ENCODE measurements at places on chromosomes 12 and 14.

DNA sequence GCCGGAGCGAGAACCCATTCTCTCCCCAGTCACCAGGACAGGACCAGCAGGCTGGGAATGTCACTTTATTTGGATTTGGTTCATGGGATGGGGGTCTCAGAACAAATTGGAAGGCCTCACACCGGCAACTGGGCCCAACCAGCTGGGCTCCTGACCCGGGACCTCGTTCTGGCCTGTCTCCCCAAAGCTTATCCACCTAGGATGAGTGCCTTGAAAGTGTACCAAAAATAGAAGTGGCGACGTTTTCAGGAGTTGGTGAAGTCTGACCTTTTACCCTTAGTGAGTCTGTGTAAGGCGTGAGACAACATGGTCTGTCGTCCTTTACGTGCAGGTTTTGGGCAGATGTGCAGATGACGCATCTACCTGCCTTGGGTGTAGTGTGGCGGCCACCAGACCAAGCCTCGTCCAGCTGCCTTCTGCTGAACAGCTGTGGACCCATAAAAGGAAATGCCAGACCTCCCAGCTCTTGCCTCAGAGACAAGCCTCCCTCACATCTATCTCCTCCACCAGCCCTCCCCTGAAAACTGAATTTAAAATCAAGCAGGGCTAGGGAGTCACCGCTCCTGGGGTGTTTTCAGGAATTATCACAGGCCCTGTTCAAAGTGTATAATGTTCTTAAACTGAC is 36.6 kb upstream of the CLMN start:
- DNase-seq: no peak

GRCh38 chr14:65470404-65470880 is 57.9 kb downstream of the FUT8 start:
- no peak for DNase-seq

- no peak for DNase-seq
Measured at GRCh38 chr12:84913129-84913515, 523 bp upstream of the SLC6A15 start.

- DNase-seq: no peak
Measured at GRCh38 chr14:101732118-101732517, 29.4 kb upstream of the PPP2R5C start.

DNA sequence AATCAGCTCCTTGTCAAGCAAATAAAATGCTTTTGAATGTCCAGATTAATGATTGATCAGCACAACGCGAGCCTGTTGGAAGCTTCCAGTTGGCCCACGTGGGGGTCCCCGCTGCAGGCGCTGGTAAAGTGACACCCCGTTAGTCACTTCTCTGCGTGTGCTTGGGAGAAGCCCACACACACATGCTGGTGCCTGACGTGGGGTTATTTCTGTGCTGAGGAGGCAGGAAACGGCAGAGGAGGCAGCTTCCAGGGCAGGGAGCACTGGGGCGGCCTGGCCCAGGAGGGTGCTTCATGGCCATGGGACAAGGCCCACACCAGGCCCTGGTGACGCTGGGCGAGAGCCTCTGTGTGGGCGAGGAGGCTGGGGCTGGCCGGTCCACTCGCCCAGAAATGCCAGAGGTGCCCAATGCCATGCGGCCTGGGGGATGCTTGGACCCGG is 101.5 kb downstream of the KIF26A start:
- no peak for DNase-seq

DNA sequence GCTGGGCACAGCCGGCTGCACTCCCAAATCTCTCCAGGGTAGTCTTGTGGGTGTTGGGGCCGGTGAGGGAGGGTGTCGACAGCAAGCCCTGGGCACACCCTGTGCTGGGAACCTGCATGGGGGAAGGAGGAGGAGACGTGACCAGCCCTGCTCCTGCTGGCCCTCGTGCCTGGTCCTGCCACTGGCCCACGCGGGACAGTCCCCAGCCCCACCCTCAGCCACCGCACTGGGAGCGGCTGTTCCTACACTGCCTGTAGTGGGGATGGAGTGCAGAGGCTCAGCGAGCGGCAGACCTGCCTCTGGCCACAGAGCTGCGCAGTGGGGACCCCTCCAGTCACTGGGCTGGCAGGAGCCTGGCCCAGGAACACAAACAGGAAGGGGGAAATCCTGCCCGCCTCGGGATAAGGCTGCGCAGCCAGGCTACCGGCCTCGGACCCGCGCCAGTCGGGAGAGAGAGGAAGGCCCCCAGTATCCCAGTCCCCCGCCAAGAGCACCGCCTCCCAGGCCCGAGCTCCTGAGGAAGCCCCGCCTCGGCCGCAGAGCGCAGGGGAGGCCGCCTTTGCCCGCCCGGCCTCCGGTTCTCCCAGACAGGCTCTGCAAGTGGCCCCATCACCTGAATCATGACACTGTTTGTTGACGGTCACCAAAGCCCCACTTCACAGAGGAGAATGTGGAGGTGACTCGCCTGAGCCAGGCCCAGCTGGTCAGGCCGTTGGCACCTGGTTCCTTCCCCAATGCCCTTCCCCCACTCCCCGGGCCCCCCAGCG is 10.6 kb downstream of the AHNAK2 start:
- no peak for DNase-seq

DNA sequence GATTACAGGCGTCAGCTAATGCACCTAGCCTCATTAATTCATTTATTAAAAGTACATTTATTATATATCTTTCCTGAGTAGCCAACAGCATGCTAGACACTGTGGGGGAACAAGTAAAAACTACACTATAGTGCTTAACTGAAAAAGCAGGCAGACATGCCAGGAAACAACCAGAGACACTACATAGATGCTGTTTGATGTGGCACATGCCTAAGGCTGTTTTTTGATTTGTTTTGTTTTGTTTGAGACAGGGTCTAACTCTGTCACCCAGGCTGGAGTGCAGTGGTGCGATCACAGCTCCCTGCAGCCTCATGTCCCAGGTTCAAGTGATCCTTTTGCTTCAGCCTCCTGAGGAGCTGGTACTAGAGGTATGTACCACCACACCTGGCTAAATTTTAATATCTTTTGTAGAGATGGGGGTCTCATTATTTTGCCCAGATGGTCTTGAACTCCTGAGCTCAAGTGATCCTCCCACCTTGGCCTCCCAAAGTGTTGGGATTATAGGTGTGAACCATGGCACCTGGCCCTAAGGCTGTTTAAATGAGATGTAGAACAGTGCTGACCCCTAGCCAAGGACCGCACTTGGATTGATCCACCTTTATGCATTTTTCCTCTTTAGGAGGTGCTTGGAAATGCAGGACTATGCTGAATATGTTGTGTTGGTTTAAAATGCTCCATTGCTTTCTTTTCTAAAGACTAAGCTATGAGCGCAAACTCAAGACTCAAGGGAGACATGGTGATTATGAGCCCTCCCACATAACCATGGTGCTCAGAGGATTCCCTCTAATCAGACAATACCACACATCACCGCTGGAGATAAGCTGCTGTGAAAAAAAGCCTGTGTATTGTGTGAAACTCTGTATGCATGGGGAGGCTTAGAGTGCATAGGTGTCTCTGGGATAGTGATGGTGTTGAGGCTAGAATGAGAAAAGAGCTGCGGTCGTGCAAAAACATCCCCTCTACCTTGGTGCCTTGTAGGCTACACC is 10.5 kb upstream of the C14orf93 start:
- DNase-seq: no peak

DNA sequence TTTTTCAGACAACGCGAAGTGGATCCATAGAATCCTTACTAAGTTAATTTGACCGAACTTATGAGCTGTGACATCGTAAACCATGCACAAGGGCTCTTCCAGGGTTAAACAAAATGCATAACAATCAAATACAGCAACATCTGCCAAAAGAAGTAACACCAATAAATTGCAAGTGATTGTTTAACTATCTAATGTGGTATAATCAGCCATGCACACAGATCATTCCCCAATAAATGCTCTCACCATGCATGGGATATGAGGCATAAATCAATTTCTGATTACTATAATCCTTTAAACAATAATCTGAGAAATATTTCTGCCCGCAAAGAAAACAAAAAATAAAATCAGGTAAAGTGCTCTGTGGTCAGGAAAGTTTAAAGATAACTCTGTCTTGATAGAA is 7.7 kb upstream of the PLEKHG7 start:
- no peak for DNase-seq
